Midbrain (tissue), 1 donor: ENCODE measurements at places on chromosomes 5 and 9.

DNA sequence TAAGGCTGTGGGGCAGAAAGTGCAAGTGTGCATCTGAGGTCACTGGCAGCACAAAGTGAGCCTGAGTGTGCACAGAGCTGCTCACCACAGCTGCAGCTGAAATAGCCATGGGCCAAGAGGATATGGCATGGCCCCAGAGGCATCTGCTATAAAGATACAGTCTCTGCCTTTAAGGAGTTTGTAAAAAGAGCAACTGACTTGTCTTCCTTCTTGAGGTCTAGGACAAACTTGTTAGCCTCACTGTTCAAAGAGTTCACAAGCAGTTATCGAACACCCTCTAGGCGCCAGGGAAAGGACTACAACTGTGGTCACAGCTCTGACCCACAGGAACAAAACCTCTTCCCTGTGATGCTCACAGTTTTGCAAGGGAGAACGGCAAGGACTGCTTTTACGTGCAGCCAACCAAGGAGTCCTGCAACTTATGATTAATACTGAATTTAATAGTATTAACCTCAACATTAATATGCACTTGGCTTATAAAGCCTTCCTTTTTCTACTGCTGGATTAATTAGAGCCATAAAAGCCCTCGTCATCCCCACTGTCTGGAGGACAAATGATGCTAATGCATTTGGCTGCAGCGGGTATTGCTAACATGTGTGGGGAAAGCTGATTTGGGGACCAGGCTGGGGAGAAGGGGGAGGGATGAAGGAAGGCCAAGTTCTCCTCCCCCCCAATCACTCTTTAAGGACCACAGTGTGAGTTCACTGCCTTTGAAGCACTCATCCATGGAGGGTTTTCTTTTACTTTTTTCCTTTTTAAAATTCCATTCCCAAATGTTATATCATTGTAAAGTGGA lies 189.8 kb upstream of the TRIM32 start:
- DNase-seq: no peak

- no peak for DNase-seq
These were observed 84.3 kb upstream of the COL5A1 start for GRCh38 chr9:134557331-134557730.

DNA sequence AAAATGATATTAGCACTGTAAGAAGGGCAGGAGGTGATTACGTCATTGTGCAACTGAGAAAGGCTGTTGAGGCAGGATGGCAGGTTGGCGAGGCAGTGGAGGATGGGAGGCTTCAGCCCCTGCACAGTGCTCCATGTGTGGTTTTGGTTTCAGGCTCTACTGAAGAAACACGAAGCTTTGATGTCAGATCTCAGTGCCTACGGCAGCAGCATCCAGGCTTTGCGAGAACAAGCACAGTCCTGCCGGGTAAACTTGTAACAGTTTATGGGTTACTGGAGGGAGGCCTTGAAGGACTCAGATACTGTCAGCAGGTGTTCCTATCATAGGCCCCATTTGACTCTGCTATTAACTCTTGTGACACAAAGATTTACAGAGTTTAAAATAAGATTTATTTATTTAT lies 35.1 kb downstream of the SPTAN1 start:
- DNase-seq: no peak

- no peak for DNase-seq
These were observed 12.8 kb upstream of the MGAT1 start for GRCh38 chr5:180815293-180815917.

GRCh38 chr9:128213746-128214497 lies 10.7 kb downstream of the DNM1 start:
- no peak for DNase-seq
